ENCODE measurements at places on chromosomes 11 and 22.

- DNase-seq, result no peak
Observed at GRCh38 chr11:47986742-47987141, 6.4 kb downstream of the PTPRJ start.

- no peak for DNase-seq
Observed at GRCh38 chr11:36192425-36193289, 96.6 kb downstream of the COMMD9 start.

DNA sequence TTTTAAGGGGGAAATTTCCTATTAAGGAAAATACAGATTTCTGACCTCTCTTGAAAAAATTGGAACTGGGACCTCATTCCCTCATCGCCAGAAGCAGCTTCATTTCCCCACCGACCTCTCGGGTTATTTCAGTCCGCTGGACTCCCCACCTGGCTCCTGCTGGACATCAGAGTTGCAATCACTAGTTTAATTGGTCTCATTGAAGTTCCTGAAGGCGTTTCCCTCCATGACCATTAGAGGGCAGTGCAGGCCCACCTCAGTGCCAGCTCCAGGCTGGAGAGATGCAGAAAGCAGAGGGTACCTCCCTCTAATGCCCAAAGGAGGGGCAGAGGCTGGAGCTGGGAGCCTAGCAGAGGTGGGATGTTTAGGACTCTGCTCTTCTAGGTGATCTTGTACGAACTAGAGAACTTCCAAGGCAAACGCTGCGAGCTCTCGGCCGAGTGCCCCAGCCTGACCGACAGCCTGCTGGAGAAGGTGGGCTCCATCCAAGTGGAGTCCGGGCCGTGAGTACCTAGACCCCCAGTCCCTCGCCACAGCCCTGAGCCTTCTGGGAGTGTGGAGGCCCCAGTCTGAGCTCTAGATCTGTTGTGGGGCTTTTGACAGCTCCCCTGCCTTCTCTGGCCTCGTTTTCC lies 2.7 kb downstream of the CRYBB3 start:
- peak; percentile 88 for DNase-seq

GRCh38 chr11:108370990-108371389 lies 96.3 kb downstream of the C11orf65 start:
- DNase-seq, result no peak

- no peak for DNase-seq
Observed at GRCh38 chr11:92225125-92225567, 528 bp downstream of the FAT3 start.

DNA sequence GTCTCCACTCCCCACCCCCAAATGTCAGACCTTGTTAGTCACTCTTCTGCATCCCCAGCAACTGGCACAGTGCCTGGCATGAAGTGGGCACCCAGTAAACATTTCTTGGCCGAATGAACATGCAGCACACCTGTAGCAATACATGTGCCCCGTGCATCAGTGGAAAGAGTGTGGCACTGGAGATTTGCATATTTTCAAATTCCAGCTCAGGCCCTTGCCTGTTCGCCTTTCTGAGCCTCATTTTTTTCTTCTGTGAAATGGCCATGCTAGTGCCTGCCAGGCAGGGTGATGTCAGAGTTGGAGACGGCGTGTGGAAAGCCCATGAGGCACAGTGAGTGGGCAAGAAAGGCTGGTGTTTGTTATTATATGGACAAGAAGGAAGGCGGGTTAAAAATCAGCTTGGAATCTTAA lies 38.7 kb downstream of the CD82 start:
- no peak for DNase-seq

- DNase-seq, result no peak
Observed at GRCh38 chr11:124920870-124921609, 2.0 kb downstream of the HEPN1 start.

- no peak for DNase-seq
Observed at GRCh38 chr22:43859621-43860020, 2.7 kb downstream of the SULT4A1 start.

GRCh38 chr22:35220221-35220620 lies 37.1 kb upstream of the HMGXB4 start:
- no peak for DNase-seq

GRCh38 chr11:17209939-17210245 lies 2.1 kb upstream of the PIK3C2A start:
- DNase-seq, result no peak

GRCh38 chr22:45877651-45878050 lies 99.3 kb downstream of the WNT7B start:
- no peak for DNase-seq

DNA sequence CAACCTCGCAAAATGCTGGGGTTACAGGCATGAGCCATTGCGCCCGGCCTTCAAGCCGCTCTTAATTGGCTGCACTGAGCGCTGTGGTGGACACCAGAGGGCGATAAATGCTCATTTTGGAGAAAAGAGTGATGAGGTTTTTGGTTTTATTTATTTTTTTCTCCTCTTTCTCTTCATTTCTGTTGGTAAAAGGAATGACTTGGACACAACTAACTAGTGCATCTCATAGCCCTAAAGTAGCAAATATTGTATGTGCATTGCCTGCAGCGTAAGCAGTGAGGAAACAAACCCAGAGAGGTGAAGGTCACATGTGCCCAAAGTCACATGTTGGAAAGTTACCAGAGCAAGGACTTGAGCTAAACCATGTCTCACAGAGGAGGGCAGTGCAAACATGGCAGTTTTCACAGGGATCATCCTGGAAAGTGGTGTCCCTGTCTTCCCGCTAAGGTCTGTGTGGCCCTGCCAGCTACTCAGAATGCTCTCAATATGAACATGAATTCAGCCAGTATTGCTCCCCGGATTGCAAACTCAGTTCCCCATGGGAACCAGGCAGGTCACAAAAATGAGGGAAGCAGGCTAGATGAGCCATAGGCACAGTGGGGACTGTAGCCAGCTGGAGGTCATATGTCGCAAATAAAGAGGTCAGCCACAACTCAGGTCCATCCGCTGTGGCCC lies 8.6 kb upstream of the CD82 start:
- no peak for DNase-seq

- peak; percentile 28 for DNase-seq
Observed at GRCh38 chr11:33778675-33779074, 4.4 kb upstream of the FBXO3 start.

GRCh38 chr11:8356216-8356615 lies 92.5 kb upstream of the LMO1 start:
- DNase-seq, result no peak

- no peak for DNase-seq
Observed at GRCh38 chr11:44752713-44753112, 26.0 kb downstream of the TSPAN18 start.

- no peak for DNase-seq
Observed at GRCh38 chr11:1419811-1420210, 30.1 kb downstream of the BRSK2 start.

GRCh38 chr22:25120093-25120561 lies 79.5 kb upstream of the CRYBB3 start:
- DNase-seq, result no peak

DNA sequence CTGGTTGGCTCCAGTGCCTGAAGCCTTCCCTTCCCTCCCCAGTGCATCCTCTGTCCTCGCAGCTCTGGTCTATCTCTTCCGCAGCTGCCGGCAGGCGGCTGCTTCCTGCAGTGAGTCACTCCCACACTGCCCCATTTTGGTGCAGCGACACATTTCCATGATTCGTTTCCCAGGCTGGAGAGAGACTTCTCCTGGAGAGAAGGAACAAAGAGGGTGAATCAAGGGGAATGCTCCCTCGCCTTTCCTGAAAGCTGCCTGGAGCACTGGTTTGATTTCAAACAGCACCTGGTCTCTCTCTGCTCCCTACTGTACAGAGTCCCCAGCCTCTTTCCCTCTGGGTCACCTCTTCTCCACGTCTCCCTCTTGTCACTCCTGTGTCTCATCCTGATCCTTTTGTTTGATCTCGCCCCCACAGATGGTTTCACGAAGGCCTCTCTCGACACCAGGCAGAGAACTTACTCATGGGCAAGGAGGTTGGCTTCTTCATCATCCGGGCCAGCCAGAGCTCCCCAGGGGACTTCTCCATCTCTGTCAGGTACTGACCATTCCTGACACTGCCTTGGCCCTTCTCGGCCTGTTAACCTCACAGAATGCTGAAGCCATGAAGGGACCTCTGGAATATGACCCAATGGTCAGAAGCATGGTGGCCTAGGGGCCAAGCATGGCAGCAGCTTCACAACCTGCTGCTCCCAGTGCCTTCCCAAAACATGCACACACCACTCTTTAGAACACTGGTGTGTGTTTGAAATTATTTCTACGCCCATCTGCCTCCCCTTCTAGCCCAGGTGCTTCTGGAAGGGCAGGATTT lies at the start of gene TMA7B:
TSS of gene TMA7B (plus strand) at position 758 of the 808 bp plus-strand sequence. CDS start 3,978 bp downstream, outside the sequence.
- no peak for DNase-seq

DNA sequence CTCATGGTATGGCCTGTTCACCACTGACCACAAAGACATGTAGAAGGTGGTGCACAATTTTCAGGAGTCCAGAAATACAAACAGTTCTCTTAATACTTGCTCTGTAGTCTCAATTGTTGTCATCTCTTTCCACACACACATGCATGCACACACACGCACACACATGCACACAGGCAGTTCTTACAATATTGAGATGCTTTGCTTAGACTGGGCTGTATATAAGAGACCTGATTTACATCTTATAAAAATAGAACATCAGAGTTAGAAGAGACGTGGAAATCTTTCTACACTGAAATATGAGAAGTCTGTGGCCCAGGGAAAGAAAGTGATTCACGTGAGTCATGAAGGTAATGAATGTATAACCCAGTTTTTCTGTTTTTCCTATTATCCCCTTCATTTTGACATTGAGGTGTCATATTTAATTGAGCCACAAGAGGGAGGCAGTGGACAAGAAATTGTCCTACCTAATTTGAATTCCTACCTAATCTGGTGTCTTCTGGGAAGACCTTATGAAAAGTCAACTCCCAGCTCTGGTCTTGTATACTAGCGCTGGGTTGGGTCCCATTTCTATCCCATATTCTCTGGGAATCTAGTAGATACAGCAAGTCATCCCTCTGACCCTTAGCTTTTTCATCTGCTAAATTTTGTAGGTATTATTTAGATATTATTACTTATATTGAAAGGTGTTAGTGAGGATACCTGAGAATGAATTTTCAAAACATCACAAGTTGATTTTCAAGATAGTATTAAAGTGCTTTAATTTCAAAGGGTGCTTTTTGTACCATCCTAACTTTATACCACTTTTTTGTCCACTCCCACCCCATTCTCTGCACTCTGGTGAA lies 14.9 kb upstream of the MS4A4A start:
- DNase-seq, result no peak

DNA sequence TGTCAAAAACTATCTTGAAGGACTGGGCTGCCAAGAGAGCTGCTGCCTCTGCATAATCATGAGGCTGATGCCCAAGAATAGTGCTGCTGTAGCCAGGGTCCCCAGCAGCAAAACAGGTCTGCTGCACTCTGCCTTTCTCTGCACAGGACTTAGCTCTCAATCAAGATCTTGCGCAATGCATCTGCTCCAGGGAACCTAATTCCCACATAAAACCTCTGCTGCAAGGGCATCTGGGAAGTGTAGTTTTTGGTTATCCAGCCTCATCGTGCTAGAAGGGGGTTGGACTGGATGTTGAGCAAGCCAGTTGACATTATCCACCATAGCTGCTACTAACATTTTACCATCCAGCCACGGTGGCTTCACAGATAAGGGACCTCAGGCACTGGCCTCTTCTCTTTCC lies 192.7 kb downstream of the C11orf91 start:
- no peak for DNase-seq

- DNase-seq, result no peak
Observed at GRCh38 chr11:31828217-31828616, 17.1 kb upstream of the PAX6 start.

Data from D721Med (cell line).